NB4 (cell line): ENCODE measurements at places on chromosomes 12 and 14.

DNA sequence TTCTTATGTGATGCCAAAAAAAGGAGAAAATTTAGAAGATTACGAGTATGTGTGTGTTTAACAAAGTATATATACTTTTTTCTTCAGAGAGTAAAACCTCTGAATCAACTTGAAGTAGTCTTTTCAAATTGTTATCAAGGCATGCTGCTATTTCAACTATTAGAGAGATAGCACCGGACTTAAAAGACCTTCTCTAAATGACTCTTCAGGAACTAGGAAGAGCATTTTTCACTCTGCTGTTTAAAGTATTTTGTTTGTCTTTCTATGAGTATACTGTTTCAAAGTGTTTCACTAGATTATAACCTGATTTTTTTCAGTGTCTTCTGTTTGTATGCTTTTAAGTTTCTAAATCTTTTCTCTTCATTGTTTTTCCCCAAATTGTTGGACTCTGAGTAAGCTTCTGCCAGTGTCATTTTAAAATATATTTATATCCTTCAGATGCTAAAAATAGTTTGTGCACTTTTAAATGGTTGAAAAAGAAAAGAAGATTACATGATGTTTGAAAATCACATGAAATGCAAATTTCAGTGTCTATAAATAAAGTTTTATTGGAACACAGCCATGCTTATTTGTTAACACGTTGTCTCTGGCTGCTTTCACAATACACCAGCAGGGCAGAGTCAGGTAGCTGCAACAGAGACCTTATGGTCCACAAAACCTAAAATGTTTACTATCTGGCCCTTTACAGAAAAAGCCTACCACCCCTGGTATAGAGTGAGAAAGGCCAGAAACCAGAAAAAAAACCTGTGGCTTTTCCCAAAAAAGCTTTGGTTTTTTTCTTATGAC lies 21.3 kb downstream of the CRADD start:
- no peak for DNase-seq

DNA sequence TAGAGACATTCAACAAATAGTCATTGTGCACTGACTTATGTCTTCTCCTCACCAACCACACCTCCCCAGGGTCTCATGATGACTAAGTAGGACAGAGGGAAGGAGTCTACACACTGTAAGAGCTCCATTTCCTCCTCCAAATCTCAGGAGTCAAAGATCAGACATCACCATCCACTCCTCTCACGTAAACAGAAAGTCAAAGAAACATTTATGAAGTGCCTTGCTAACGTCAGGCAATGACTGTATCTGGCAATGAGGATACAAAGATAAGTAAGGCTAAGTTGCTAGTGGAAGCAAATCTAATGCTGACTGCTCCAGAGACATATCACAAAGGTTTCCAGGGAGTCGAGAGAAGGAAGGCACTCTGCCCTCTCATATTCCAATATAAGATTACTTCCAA lies 88.9 kb downstream of the SLC2A13 start:
- DNase-seq, result peak; percentile 74

GRCh38 chr12:7142809-7143465 lies 12.8 kb downstream of the CLSTN3 start:
- no peak for DNase-seq

- DNase-seq, result no peak
Observed at GRCh38 chr12:38823738-38824137, 81.7 kb downstream of the CPNE8 start.

DNA sequence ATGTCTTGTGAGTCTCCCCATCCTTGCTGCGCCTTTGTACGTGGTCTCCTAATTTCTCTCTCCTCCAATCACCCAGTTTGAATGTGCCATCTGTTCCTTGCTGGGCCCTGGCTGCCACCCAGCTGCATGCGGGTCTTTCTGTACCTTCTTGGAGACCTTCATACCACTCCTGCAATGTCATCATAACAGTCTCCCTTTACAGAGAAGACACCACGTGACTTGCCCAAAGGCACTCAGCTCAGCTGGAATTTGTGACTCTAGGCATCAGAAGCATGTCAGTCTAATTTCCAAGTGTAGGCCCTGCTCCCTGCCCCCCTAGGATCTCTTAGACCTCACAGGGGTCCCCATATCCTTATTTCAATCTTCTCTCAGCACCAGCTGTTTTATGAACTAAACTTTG lies 284.2 kb downstream of the TTC8 start:
- DNase-seq, result no peak

GRCh38 chr12:92133795-92134637 lies 11.6 kb downstream of the BTG1 start:
- DNase-seq, result peak; percentile 54

DNA sequence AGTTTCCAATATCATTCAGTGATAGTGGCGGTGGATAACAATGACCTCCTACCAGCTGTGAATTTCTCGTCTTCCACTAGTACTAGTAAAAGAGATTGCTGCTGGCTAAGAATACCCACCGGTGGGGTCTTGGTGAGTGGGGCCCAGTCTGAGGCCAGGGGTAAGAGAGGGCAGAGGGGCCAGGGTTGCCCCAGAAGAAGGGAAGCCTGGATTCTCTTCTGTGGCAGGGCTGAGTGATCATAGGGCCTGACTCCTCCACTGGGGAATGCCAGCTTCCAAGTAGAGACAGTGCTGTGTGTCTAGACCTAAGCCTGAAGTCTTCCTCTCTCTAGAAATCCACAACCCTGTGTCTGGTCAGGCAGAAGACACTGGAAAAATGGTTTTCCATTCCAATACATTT lies 5.8 kb upstream of the TMEM63C start:
- no peak for DNase-seq

DNA sequence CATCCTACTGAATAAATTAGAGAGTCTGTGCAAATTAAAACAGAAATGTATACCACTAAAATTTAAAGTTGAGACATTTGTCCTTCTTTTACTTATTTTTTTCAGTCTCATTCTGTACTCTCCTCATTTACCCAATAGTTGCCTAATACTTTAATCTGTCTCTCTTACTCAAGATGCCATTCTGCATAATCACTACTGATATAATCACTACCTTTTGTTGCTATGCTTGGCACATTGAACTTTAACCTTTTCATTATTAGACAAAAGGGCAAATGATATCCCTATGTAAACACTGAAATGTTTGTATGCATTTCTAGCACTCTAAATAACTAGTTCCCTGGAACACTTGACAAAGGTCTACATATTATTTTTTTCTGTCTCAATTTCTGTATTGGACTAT lies 1108.3 kb upstream of the FLRT2 start:
- DNase-seq, result no peak

DNA sequence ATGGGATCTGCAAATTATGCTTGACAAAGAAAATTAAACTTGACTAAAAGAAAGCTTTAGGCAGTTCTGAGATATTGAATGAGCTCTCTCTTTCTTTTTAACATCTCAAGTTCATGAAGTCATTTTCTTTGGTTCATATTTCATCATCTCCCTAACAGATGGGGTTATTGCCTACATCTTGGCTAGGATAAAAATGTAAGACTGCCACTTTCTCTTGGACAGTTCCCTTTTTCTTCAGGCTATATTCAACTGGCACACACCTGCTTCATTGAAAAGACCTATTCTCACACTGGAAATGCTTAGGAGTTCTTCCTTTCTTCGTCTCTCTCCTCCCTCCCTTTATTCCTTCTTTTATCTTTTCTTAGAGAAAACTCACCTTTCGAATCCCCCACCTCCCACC lies 355.9 kb upstream of the SEL1L start:
- no peak for DNase-seq

GRCh38 chr12:40903040-40903439 lies 210.8 kb downstream of the CNTN1 start:
- no peak for DNase-seq
